ENCODE measurements at places on chromosomes 12 and 14.

GRCh38 chr14:99378782-99379214, 101.9 kb downstream of the SETD3 start:
- DNase-seq = no peak

DNA sequence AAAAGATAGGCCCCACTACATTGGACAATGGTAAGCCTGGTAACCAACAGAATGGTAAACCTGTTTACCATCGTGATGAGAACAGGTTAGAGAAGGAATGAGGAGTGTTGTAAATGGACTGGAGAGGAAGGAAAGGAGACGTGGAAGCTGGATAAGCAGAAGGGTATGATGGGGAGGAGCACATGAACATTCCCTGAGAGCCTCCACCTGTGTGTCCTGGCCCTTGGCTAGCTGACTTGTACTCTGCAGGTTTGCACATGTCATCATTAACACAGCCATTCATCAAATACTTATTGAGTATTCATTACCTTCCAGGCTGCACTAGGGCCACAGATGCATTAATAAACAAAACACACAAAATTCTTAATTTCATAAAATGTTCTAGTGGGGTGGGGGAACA, 4.3 kb upstream of the IL26 start:
- no peak for DNase-seq

DNA sequence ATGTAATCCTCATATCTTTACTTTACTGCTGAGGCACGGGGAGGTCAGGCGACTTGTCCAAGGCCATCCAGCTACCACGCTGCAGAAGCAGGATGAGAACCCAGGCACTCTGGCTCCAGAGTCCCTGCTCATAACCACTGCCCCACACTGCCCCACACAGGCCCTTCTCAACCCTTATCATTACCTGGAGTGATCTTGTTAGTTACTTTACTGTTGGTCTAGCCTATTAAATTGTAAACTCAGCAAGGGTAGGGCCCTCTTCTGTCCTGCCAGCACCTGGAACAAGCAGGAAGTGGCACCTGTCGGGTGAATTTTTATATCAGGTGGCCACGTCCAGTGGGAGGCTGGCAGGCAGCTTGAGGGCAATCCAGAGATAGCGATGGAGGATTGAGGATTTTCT, 12.2 kb downstream of the FAIM2 start:
- no peak for DNase-seq

- DNase-seq = no peak
These were observed 17.9 kb downstream of the HRK start for GRCh38 chr12:116863275-116863767.

- DNase-seq = no peak
These were observed 325.8 kb upstream of the OR4E1 start for GRCh38 chr14:21999402-21999801.
